CD8-positive, alpha-beta memory T cell (primary cell): ENCODE measurements at places on chromosomes 3 and 15. TPM values are rescaled to one million over a fixed set of nuclear protein-coding genes. Genes with fewer than 3 reads are reported as not detected.

MBD4 gene
- polyA plus RNA-seq, result 33.2 TPM

GP9 gene
- polyA plus RNA-seq, result not detected

GRCh38 chr15:27619204-27619603 lies 479.9 kb downstream of the OCA2 start:
- DNase-seq, result no peak

DNA sequence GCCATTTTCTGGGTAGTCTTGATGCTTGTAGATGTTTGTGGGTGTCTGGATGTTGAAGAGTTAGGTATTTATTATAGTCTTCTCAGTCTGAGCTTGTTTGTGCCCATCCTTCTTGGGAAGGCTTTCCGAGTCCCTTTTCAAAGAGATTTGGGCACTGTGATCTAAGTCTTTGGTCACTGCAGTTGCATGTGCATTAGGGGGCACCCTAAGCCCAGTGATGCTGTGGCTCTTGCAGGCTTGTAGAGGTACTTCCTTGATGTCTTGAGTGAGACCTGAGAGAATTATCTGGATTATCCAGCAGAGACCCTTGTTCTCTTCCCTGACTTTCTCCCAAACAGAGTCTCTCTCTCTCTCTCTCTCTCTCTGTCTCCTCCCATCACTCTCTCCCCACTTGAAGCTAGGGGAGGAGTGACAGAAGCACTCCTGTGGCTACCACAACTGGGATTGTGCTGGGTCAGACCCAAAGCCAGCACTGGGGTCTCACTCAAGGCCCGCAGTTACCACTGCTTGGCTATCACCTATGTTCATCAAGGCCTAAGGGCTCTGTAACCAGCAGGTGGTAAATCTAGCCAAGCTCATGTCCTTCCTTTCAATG lies 68.5 kb downstream of the TMCO5A start:
- DNase-seq, result no peak

- no peak for DNase-seq
Measured at GRCh38 chr15:69697916-69698315, 245.3 kb downstream of the RPLP1 start.

- DNase-seq, result no peak
Measured at GRCh38 chr3:195384952-195385351, 57.9 kb downstream of the ACAP2 start.

- DNase-seq, result no peak
Measured at GRCh38 chr15:43515741-43516140, 1.7 kb upstream of the MAP1A start.
